ENCODE measurements at places on chromosomes 3 and 15.

GRCh38 chr3:184354121-184354728, 7.2 kb downstream of the CLCN2 start:
- peak; percentile 58 for DNase-seq

- no peak for DNase-seq
Observed at GRCh38 chr15:33115191-33115861, 79.2 kb downstream of the FMN1 start.

- DNase-seq, result no peak
Observed at GRCh38 chr3:141237701-141238521, 6.3 kb downstream of the PXYLP1 start.

DNA sequence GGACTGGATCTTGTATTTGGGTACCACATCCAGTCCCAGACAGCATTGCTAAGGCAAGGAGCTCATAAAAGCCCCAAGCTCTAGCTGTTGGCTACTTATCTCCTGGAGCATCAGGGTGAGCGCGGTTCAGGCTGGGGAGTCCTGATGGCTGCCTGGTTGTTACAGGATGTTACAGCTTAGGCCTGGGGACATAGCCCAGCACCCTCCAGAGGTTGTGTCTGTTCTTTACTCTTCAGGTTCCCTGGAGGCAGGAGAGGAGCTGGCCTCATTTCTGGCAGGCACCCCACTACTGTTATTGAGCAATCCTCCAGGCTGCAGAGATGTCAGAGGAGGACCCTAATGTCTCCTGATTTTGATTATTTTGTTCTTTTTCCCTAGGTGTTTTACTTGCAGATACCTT, 26.6 kb downstream of the APBA2 start:
- DNase-seq, result no peak

DNA sequence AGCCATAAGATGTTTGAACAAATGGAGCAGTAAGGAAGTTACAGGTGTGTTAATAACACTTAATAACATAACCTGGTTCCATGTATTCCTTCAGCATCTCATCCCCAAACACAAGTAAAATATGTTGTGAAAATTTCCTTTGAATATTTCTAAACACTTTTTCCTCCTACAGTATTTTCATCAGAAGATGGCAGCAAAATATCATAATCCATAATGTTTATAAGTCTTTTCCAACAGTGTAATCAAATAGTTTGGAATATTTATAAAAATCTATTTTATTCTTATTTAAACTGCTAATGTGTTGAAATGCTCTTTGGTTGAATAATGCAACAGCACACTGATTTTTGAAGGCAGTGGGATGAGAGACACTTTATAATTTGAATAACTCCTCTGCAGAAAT, 1020.5 kb downstream of the OTOL1 start:
- no peak for DNase-seq
